ENCODE measurements at places on chromosomes 1 and 21. TPM values are rescaled to one million over a fixed set of nuclear protein-coding genes. Genes with fewer than 3 reads are reported as not detected.

DNA sequence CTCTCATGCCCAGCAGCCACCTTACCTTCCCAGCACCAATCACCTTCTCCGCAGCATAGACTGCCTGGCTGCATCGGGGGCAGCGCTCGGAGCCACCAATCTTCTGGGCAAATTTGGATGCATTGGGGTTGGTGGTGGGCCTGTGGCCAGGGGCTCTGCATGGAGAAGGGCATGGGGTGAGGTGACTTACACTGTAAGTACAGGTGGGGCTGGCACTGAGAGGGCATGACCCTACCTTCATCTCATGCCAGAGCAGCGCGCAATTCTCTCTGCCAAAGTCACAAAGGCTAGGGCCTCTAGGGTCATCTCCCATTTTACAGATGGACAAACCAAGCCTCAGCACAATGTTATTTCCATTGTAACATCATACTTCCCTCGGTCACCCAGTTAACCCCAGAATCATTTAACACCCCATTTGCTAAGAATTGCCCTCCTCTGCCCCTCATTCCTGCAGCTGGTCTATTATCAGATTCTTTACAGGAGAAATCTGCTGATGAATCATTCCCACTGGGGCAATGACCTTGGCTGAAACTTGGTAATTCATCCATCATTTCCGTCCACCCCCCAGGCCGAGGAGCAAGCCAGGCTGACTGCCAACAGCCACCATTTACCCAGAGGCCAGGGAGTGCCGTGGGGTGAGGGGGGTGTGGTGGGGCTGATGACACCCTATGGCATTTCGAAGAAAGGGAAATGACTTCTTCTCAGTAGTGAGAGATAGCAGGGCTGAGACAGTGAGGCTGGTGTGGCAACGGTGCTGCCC lies 17.9 kb downstream of the CSRP1 start:
- H3K36me3 ChIP-seq, result no peaks in the 10 kb centered on the region
- peak; percentile 52 for DNase-seq
- no peak overlapping the region for H3K4me3 ChIP-seq
- no peaks in the 10 kb centered on the region for H3K27me3 ChIP-seq
- peaks cover 4% of the 10 kb centered on the region for H3K4me1 ChIP-seq

DNA sequence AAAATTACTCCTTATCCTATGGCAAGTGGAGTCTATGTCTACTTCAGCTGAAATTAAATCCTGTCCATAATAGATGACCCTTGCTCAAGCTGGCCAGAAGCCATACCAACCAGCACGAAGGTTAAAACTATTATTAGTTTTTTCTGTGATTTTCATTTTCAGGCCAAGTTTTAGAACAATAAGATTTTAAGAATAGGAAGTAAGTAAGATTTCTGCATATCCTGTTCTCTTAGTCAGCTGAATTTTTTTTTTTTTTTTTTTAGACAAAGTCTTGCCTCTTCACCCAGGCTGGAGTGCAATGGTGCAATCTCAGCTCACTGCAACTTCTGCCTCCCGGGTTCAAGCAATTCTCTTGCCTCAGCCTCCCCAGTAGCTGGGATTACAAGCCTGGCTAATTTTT lies 6.1 kb upstream of the RBP7 start:
- peak overlapping the region; percentile 57 for H3K27ac ChIP-seq
- H3K4me3 ChIP-seq, result no peak overlapping the region
- H3K27me3 ChIP-seq, result no peaks in the 10 kb centered on the region
- H3K36me3 ChIP-seq, result peaks cover 10% of the 10 kb centered on the region
- H3K4me1 ChIP-seq, result peaks cover 45% of the 10 kb centered on the region
- DNase-seq, result peak; percentile 67

The OPRD1 gene
- not detected for total RNA-seq

GRCh38 chr21:31636874-31637273 lies 22.6 kb upstream of the SOD1 start:
- H3K4me3 ChIP-seq, result no peak overlapping the region
- DNase-seq, result no peak
- H3K36me3 ChIP-seq, result no peaks in the 10 kb centered on the region
- no peak overlapping the region for H3K27ac ChIP-seq

DNA sequence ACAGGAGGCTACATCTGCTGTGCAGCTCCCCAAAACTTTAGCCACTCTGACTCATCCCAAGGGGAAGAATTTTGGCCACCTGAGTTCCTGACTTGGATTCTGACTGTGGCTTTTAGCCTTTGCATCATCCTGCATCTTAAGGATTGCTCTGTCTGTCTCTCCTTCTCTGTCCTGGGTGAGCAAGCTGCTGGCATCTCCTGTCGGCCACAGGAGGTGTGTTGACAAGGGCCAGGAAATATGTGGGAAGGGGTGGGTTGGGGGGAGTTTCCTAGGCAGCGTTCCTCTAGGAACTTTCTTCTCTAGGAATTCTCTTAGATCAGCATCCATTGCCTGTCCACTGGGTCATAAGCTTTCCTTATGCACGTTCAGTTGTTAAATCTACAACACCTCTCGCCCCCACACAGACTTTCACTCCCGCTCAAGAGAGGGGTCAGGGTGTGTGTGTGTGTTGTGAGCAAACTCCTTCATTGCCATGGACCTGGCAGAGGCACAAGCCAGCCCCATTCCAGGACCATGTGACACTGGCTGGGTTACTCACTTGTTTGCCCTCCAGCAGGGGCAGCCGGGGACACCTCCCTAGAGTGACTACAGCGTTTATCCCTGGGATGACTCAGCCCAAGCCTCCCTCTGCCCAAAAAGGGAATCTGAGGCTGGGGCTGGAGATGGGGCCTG lies 145.0 kb upstream of the DUSP10 start:
- H3K27ac ChIP-seq, result no peak overlapping the region
- H3K36me3 ChIP-seq, result no peaks in the 10 kb centered on the region

The ACAP3 gene
- 32.8 TPM for total RNA-seq

- no peaks in the 10 kb centered on the region for H3K36me3 ChIP-seq
- H3K4me3 ChIP-seq, result no peak overlapping the region
- H3K27ac ChIP-seq, result no peak overlapping the region
- no peak for DNase-seq
- no peaks in the 10 kb centered on the region for H3K4me1 ChIP-seq
- peaks cover 4% of the 10 kb centered on the region for H3K27me3 ChIP-seq
Observed at GRCh38 chr1:179702946-179703539, 40.0 kb upstream of the FAM163A start.

DNA sequence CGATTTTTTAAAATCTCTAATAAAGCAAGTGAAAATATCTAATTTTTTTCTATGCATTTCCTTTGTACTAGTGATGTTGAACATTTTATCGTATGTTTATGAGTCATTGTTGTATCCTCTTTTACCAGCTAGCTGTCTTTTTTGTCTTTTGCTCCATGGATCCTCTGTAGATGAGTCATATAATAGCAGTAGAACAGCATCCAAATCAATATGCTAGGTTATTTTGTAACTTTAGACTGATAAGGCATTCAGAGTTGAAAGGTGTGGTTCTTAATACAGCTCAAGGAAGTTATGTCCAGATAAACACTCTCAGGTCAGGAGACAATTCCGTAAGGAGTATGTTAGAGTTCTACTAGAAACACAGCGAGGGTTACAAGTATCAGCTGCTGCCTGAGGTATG lies 31.9 kb downstream of the MAP10 start:
- no peak for DNase-seq
- no peak overlapping the region for H3K27ac ChIP-seq
- no peak overlapping the region for H3K4me3 ChIP-seq
- no peaks in the 10 kb centered on the region for H3K36me3 ChIP-seq
- H3K27me3 ChIP-seq, result no peaks in the 10 kb centered on the region

DNA sequence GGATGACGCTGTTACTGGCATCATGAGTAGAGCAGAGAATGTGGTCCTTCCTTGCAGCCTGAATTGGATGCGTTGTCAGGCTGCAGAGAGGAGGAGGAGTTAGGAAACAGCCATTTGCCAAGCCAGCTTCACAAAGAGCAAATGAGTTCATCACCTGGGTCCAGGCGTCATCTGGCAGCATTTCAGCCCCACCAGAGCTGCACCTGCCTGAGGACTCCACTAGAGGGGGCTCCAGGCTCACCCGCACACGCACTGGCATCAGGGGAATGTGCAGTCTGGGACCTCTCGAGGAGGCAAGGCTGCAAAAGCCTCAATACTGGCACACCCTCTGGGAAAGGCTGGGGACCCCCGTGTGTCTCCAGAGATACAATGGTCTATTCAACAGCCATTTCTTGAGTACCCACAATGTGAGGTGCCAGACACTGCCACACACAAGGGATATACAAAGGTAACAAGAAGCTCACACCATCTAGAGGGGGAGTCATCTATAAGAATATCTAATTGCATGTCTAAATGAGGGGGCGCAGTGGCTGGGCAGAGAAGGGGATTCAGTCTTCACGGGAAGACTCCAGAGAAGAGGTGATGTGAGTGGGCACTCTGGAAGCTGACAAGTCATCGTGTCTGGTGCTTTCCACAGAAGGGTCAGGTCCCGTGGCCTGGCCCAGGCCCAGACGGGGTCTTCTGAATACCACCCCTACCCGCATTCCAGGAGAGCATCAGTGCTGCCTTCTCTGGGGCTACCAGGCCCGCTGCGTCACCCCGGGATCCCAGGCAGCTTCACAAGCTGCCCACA lies 53.5 kb upstream of the CNTN2 start:
- no peak overlapping the region for H3K27ac ChIP-seq
- no peaks in the 10 kb centered on the region for H3K36me3 ChIP-seq
- peak; percentile 60 for DNase-seq
- H3K4me3 ChIP-seq, result no peak overlapping the region
- H3K4me1 ChIP-seq, result no peaks in the 10 kb centered on the region

GRCh38 chr1:112718691-112719418 lies 3.7 kb upstream of the PPM1J start:
- peaks cover 39% of the 10 kb centered on the region for H3K4me1 ChIP-seq
- peaks cover 4% of the 10 kb centered on the region for H3K27me3 ChIP-seq
- peak overlapping the region; percentile 38 for H3K4me3 ChIP-seq

DNA sequence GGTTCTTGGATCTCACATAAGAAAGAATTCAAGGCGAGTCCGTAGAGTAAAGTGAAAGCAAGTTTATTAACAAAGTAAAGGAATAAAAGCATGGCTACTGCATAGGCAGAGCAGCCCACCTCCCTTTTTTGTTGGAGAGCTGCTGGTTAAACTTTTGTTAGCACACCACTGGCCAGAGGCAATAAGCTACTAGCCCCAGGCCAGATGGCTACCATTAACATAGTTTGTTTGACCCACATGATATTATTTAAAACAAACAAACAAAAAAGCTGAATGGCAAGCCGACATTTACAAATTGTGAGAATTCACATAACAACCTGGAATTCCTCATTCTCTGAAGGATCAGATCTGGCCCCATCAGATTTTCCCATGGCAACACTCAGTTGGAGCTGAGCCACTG lies 19.1 kb upstream of the PAXBP1 start:
- no peaks in the 10 kb centered on the region for H3K27me3 ChIP-seq
- no peak for DNase-seq
- no peaks in the 10 kb centered on the region for H3K36me3 ChIP-seq
- no peaks in the 10 kb centered on the region for H3K4me1 ChIP-seq
- no peak overlapping the region for H3K27ac ChIP-seq

The FAAH gene
- 1.8 TPM for total RNA-seq

The CELA2A gene
- total RNA-seq, result 1.6 TPM

- DNase-seq, result no peak
- H3K27me3 ChIP-seq, result no peaks in the 10 kb centered on the region
- no peak overlapping the region for H3K4me3 ChIP-seq
- H3K4me1 ChIP-seq, result no peaks in the 10 kb centered on the region
- H3K36me3 ChIP-seq, result peaks cover 7% of the 10 kb centered on the region
Observed at GRCh38 chr1:100396651-100397050, 44.3 kb downstream of the CDC14A start.

GRCh38 chr1:10651793-10652192 lies 144.7 kb downstream of the CASZ1 start:
- H3K4me3 ChIP-seq, result no peak overlapping the region
- H3K4me1 ChIP-seq, result no peaks in the 10 kb centered on the region
- no peak for DNase-seq
- H3K36me3 ChIP-seq, result peaks cover 33% of the 10 kb centered on the region
- no peaks in the 10 kb centered on the region for H3K27me3 ChIP-seq

DNA sequence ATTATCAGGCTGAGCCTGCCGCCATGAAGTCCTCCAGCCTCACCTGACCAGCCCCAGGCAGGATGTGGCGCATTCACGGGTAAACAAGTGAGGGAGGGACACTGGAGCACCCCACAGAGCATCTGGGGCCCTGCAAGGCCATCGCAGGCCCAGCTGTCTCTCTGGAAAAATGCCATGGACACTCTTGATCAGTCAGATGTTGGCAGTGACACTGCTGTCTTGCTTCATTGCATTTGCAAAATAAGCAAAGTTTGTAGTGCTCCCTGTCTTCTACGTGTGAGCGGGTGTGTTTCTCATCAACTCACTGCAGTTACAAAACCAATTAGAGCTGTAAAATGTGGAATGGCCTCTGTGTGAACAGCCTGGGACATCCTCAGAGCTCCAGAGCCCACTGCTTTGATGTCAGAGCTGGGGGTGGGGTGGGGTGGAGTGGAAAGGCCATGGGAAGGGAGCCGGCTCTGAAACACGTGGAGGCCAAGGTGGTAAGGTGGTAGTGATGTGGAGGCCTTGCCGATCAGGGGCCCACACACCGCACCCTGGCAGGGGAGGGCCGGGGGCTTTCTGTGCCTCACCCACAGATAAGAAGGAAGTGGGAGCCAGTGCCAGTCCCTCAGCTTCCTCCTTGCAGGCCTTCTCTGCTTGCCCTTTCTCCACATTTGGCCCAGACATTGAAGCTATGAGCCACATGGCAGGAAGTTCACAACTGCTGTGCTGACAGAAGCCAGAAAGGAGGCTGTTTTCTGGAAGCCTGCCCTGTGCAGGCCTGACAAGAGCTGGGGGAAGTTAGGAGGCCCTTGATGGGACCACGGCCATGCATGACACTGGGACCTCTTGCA lies 254.9 kb downstream of the RHOU start:
- peak overlapping the region; percentile 68 for H3K27ac ChIP-seq
- no peak overlapping the region for H3K4me3 ChIP-seq
- peak; percentile 70 for DNase-seq
- no peaks in the 10 kb centered on the region for H3K36me3 ChIP-seq
- peaks cover 35% of the 10 kb centered on the region for H3K4me1 ChIP-seq

DNA sequence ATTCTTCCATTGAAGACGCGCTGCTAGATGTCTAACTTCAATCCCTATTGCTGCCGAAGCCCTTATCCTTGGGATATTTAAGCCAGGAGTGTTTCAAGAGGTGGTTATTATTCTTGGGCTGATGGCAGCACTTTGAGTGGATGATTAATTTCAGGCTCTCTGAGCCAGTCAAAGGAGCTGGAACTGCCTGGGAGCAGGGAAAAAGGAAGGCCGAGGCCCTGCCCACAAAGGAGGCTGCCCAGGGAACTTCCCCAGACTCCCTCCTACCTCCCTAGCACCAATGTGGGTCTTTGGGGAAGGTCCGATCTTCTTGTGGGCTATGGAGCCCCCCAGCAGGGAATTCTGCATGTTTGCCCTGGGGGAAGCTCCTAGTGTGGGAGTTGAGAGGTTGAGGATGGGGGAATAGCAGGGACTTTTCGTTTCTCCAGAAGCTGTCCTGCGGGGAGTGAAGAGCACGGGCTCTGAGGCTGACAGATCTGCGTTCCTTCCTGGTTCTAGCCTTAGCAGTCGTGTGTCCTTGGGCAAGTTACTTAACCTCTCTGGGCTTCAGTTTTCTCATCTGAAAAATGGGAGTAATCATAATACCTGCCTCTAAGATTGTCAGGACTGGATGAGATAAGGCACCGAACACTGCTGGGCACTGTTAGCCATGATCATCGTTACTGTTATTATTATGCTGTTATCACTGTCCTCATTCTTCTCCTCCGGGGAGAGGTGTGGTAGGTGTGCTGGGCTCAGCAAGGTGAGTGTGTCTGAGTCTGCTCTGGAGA lies 6.3 kb downstream of the KCNQ4 start:
- H3K4me1 ChIP-seq, result no peaks in the 10 kb centered on the region
- no peak overlapping the region for H3K27ac ChIP-seq
- no peak for DNase-seq

The FDPS gene
- 76.6 TPM for total RNA-seq

All from heart right ventricle (tissue), 16 donors.